Fibroblast of skin of abdomen (primary cell): ENCODE measurements at places on chromosomes 5 and 9.

DNA sequence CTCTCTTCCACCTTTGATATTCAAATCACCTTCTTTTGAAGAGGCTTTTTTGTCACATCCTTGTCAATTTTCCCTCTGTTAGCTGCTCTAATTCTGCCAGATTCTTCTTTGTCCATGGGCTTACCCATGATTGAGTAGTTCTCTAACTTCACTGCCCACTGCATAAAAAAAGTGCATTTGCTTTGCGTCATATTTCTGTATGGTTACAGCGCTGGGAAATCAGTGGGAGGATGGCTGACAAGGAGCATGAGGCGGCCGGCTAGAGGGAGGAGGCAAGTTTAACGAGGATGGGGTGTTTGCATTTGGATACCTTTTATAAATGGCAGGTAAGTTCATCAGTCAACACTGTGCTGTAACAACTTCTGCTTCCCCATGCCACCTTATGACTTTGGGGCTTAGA is 116.5 kb upstream of the LHFPL2 start:
- no peak for DNase-seq

GRCh38 chr5:16695779-16696178 is 79.0 kb upstream of the RETREG1 start:
- no peak for DNase-seq

DNA sequence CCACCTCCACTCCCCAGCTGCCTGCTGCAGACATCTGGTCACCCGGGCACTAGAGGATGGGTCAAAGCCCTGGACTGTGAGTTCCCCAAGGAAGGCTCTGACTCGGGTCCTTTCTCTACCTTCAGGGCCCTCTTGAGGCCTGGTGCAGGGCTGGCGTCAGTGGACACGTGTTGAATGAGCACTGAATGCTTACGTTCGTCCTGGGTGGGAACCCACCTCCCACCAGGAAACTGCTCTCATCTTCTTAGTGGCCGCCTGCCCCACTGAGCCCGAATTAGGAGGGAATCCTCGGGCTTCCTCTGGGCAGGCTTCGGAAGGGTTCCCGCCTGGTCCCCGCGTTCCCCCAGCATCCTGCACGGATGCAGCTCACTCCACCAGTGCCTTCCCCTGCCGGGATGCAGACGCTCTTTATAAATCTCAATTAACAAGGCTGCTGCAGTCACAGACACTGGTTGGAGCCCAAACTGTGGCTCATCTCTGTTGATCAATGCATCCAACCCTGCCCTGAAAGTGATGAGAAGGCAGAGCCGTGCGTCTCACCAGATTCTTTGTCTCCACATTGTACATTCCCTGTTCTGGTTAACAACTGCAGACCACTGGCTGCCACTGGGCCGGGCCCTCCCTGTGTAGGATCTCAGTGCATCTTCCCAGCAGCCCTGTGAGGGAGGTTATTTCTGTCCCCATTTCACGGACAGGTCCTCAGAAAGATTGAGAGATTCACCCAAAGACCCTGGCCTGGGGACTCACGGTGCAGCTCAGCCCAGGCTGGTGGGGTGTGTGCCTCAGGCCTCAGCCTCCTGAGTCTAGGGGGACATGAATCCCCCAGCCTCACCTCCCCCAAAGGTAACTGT is 168.8 kb downstream of the GAPVD1 start:
- no peak for DNase-seq

- peak; percentile 78 for DNase-seq
Observed at GRCh38 chr9:81861644-81862043, 66.6 kb upstream of the SPATA31D4 start.

- DNase-seq = no peak
Observed at GRCh38 chr9:99020786-99021436, 77.2 kb downstream of the COL15A1 start.
